ENCODE measurements at places on chromosomes 5 and 9.

DNA sequence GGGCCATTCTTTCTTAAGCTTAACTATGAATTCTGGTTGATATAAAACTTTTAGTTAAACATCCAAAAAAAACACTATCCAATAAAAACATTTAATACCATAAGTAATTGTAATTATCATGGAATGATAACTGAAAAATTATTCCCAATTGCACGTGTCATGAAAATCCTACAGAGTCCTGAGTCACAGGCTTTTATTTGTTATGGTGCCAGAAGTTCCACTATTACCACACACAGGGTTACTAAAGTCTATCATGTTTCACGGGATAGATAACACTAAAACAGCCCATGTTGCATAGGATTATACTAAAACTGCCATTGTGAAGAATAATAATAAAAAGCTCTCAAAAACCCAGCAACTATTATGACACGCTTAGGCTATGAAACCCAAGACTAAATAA lies 1381.8 kb downstream of the EFNA5 start:
- DNase-seq = no peak

DNA sequence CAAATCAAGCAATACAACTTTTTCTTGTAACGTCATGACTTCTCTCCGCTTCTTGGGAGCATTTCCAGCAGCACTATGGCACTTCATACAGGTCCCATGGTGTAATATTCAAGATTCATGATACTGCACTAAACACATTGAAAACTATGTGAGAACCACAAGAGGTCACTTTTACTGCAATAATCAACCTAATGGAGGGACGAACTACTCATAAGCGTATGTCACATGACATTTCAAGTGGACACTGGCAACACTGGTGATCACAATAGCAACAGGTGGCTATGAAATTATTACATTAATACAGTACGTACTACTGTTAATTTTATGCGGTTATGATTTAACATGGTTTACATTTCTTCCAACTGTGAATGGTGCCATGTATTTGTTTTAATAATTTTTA lies 78.6 kb upstream of the TBC1D9B start:
- no peak for DNase-seq

DNA sequence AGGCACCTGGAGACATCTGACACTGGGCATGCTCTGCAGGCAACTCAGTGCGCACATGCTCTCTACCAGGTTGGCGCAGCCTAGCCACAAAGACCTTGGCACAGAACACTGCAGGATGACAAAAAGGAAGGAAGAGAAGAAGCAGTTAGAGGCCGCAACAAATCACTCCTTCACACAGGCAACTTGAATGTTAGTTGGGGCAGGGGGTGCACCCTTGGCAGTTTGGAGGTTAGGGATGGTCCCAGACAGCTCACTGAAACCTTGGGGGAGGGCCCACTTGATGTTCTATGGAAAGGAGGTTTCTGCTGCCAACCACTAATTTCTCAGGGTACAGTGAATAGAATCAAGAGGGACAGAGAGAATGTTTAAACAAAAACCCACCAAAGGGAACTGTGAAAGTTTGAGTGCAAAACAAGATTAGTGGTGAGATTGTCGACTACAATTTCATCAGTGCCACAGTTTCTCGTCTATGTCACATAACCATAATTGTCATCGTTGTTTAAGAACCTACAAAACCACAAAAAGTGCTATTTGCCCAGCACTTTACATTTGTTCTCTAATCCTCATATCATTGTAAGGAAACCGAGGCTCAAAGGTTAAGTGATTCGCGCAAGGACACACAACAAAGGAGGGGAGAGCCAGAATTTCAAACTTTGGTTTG lies 48.7 kb downstream of the FBXW11 start:
- peak; percentile 67 for DNase-seq

GRCh38 chr5:37063739-37064138 lies 185.4 kb downstream of the CPLANE1 start:
- DNase-seq = no peak

DNA sequence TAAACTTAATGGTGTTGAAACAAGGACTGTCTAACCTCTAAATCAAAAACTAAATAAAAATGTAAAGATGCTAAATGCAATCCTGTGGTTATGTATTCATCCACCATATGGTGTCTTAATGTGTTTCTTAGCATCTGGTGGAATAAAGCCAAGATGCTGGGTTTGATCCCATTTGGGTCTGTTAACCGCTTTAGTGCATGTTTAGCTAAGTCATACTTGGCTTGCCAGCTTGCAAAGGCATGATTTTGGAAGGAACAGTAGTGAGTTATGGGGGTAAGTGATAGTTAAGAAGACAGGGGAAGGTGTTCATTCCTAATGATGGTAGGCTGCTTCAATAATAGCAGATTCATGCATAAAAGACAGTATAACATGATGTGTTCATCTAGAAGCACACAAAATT lies 139.0 kb upstream of the SLC27A6 start:
- DNase-seq = no peak

GRCh38 chr9:18717759-18718158 lies 243.8 kb downstream of the ADAMTSL1 start:
- no peak for DNase-seq

- no peak for DNase-seq
These were observed 44.0 kb upstream of the SLC25A51 start for GRCh38 chr9:37947977-37948376.

DNA sequence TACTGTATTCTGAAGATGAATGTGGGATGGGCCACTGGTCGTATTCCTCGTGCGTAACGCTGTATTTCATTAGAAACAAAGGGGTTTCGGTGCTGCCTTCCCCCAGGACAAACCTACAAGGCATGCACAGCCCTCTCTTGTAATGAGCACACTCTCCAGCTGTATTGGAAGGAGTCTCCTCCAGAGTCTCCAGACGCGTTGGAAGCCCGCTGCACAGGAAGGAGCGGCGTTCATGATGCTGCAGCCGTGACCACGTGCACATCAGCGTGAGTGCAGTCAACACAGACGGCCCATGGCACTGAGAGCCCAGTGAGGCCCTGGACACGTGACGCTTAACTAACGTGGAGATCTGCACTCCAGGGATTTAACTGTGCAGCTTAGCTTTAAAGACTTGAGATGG lies 209.0 kb upstream of the IRX1 start:
- DNase-seq = no peak

DNA sequence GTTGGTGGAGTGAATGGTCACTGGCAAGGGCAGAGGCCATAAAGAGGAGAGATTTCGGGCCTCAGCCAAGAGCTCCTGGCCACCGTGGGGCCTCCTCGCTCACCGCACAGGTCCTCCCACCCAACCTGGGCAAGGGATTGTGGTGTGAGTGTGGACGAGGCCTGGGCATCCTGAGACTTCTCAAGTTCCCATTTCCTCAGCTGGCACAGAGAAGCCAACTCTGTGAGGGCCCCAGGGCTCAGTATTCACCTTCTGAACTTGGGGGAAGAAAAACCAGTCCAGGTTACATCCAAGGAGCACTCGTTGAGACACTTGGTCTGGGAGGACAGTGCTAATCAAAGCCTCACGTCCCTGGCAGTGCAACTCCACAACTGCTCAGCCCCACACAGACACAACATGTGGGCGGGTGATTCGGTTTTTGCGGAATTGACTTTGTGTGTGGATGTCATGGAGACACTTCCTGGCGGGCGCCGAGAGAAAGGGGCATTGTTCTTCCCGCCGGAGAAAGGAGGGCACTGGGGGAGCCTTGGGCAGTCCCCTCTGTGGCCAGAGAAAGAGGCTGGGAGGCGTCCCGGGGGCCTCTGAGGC lies 28.5 kb upstream of the NKD2 start:
- DNase-seq = no peak

GRCh38 chr5:125005266-125005665 lies 258.8 kb upstream of the ZNF608 start:
- DNase-seq = no peak

DNA sequence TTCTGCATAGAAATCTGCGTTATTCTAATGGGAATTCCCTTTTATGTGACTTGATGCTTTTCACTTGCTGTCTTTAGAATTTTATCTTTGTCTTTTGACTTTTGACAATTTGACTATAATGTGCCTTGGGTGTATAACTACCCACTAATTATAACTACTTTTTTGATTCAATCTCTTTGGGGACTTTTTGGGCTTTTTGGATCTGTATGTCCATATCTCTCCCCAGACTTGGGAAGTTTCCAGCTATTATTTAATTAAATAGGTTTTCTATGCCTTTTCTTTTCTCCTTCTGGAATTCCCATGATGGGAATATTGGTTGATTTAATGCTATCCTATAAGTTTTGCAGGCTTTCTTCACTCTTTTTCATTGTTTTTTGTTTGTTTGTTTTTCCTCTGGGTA lies 57.9 kb downstream of the LRRTM2 start:
- DNase-seq = no peak

DNA sequence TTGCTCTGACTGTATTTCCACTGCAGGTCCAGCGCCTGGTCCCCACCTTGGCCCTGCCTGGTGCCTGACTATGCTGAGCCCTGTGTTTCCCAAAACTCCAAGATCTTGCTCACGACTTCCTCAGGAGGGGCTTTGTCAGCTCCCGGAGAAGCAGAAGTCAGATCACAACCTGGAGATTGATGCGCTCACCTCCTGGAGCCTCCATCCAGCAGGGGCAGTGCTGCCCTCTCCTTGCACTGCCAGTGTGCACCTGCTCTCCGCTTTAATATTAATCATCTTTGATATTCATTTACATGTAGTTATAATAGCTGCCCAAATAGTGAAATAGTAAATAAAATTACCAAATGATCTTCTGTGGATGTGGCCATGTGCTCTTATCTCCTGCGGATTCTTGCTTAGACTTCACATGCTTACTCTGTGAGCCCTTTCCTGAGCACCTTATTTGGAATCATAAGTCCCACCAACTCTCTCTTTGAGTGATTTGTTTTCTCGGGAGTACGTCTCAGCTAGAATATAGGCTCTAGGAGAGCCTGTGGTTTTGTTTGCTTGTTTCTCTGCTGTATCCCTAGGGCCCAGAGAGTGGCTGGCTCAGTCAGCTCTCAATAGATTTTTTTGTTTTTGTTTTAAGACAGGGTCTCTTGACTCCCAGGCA lies 17.4 kb downstream of the MAML1 start:
- no peak for DNase-seq

- no peak for DNase-seq
These were observed 1877.3 kb upstream of the ACO1 start for GRCh38 chr9:30507166-30507565.

DNA sequence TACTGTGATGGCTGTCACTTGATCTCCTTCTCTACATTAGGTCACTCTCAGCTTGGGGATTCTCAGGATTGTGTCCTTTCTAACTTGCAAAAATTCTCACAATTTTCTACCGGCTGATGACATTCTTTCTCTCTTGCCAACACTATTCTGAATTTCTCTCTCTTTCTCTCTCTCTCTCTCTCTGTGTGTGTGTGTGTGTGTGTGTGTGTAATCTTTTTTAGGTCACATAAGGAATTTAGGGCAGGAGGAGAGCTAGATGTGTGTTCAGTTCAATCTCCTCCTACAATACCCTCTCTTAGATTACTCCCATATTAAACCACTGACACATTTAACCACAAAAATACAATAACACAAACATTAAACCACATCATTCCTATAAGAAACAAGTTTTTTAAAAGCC lies 242.3 kb upstream of the NREP start:
- DNase-seq = no peak

- no peak for DNase-seq
These were observed 378.6 kb upstream of the KLF4 start for GRCh38 chr9:107868186-107868585.

DNA sequence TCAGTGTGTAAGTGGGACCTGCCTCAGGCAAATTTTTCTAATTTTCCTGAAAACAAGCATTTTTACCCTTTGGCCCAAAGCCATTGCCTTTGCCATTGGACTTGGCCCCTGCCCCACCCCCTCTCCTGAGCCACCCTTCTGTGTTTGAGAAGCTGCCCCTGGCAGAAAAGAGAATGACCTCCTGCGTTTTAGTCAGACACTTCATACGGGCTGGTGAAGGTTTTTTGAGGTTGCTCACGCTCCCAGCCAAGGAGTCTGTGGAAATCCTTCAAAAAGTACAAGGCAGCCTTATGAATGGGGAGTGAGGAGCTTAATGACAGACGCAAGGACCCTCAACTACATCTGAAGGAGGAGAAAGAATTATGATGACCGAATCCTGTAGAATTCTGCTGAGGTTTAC lies 308.9 kb downstream of the SLIT3 start:
- no peak for DNase-seq
